ENCODE measurements at places on chromosomes 12 and 14.

- peak; percentile 55 for DNase-seq
Measured at GRCh38 chr12:65556676-65557437, 267.4 kb upstream of the HMGA2 start.

DNA sequence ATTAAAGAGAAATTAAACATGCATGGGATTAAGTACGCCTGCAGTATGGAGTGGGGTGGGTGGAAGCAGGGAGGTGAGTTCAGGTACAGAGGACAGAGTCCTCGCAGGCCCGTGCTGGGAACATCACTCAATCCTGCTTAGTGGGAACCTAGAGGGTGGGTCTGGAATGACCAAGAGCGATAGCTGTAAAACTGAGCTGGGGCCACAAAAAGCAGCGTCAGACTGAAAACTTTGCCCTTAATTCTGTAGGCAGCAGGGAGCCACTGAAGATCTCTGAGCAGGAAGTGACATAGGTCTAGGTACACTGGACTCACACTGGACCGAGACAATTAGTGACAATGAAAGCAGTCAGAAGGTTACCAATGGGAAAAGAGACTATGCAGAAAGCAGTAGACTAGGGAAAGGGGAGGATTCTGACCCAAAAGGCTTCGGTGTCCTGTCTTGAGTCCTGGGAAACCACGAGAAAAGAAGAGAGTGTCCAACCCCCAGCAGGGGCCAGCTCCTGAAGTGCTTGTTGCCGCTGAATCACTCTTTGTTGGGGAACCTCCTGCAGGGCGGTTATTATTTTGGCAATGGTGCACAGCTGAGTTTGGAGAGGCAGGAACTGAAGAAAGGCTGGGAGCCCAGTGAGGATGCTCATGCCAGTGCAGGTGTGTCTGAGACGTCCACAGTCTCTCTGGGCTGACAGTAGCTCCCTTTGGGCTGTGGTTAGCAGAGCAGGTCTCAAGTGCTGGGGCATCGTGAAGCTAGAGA, 97.4 kb downstream of the PLXNC1 start:
- DNase-seq: no peak

DNA sequence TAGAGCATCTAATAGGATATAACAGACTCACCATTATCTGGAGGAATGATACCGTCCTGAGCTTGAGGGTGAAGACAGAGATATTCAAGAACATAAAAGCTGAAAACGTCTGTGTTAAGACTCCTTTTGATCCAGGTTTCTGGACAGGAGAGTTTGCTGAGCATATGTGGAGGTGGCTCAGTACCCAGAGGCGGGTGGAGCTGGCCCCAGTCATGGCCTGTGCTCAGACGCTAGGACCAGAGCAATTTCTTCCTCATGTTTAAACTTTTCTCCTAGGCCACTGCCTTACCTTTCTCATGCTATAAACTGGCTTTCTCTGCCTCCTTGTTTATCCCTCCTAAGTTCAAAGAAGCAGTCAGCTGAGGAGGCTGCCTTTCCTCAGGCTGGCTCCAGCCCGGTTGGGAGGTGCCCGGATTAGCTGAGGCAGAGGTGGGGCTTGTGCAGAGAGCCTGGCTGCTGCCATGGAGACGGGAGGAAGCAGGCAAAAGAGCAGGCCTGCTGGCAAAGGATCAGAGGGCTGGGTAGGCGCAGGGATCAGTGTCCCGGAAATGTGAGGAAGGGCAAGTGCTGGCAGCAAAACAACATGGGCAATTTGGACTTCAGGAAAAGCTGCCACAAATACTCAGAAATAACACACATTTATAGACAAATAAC, 13.7 kb downstream of the COA8 start:
- no peak for DNase-seq

GRCh38 chr14:66365388-66365787, 120.8 kb upstream of the CCDC196 start:
- DNase-seq: no peak

GRCh38 chr14:68507544-68508081, 285.3 kb downstream of the ZFP36L1 start:
- DNase-seq: no peak

GRCh38 chr14:94897561-94897960, 127.6 kb upstream of the GSC start:
- no peak for DNase-seq

- no peak for DNase-seq
Measured at GRCh38 chr14:41558490-41558889, 48.2 kb upstream of the LRFN5 start.

DNA sequence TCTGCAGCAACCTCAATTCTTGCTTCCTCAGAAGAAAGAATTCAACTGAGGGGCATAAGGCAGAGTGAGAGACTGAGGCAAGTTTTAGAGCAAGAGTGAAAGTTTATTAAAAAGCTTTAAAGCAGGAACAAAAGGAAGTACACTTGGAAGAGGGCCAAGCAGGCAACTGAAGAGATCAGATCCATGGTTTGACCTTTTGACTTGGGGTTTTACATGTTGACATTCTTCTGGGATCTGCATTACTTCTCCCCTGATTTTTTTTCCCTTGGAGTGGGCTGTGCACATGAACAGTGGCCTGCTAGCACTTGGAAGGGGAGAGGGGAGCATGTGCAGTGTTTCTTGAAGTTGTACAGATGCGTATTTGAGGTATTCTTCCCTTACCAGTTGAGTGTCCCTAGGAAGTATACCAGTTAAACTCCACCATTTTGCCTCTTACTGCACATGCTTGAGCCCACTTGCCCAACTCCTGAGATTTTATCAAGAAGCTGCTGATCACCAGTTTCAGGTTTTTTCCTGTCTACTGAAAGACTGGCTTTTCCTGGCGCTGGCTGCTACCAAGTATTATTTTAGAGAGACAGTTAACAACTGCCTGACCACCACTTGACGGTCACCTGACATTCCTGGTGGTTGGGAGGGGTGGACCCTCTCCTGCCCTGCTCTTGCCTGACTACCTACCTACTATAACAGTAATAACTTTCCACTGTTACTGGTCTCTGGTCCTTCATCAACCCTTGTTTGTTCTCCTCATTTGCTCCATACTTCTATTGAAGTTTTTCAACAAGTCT, 26.0 kb upstream of the TMTC2 start:
- no peak for DNase-seq

GRCh38 chr14:103310576-103311095, 23.4 kb upstream of the EIF5 start:
- DNase-seq: no peak

DNA sequence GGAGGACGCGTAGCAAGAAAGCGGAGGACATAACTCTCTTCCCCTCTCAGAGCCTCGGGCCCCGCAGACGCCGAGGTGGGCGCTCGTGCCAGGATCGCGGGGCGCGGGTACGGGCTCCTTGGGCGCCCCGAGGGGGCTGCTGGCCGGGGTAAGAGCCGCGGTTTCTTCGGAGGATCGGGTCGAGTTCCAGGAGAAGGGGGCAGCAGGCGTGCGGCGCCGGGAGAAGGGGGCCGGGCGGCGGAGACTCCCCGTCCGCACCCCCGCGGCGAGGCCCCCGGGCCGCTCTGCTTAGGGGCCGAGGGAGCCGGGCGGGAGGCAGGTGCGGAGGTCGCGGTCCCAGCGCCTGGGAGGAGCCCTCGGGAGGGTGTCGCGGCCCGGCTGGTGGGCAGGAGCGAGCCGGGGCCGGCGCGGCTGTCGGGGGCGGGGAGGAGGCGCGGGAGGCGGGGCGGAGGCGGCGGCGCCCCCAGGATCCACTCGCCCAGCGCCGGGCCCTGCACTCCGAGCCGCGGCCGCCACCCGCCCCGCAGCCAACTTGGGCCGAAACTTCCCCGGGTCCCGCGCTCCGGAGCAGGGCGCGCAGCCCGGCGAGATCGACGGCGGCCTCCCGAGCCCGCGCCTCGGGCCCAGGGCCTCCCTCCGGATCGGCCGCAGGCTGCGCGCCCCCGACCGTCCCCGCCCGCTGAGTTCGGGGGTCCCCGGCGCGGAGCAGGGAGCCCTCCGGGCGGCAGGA, 64.4 kb downstream of the FBXL14 start:
- no peak for DNase-seq

- DNase-seq: peak; percentile 68
Measured at GRCh38 chr12:46153268-46153872, 115.5 kb downstream of the SLC38A1 start.

DNA sequence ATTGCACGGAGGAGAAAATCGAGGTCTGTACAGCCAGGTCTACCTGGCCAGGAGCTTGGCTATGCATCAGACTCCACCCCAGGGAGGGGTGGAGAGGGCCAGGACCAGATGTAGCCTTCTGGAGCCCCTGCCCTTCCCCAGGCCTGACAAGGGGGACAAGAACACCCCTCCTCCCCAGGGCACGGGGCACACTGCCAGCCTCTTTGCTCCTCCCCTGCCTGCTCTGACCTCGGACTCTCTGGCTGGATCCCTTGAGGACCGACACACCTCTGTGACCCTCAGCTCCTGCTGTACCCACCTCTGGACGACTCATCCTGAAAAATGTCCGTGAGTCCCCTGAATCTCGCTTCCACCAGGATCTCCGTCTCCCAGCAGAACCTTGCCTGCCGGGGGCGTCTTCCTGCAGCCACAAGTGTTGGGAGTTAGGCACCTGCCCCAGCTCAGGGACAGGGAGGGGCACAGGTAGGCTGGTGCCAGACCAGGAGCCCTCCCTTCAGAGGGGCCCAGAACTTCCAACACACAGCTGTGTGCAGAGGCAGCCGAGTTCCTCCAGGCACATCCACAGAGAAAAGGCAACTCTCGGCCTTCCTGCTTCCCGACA, 21.8 kb downstream of the AHNAK2 start:
- no peak for DNase-seq

DNA sequence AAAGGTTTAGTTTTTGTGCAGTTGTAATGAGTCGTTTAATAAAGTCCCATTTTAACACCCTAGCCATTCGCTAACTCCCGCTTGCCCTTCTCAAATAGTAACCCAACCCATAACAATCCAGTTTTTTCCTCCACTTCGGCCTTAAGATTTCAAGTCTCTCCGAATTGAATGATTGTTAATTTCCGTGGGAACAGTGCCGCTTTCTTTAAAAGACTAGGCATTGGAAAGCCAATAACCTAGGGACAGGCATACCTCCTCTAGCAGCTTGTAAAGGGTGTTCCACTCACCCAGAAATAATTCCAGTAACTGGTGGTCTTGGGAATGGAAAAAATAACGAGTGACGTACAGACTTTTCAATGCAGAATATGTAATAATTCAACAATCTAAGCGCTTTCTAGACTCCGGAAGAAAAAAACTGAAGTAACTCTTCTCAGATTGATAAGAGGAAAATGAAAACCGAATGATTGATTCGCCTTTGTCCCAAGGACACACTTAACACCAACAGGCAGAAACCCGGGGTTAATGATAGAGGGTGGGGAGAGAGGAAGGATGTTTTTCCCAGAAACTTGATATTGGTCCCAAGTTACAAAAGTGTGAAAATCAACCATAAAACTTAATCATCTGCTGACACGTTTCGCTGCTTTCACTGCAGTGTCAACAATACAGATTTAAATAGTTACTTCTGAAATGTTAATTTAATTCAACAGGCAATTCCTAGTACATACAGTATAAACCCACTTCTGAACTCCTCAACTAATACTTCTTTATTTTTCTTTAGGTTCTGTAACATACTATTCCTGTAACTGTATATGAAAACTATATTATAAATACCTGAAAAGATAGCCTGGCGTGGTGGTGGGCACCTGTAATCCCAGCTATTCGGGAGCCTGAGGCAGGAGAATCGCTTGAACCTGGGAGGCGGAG, 1.0 kb upstream of the SINHCAF start:
- DNase-seq: no peak

- peak; percentile 30 for DNase-seq
Measured at GRCh38 chr14:64467101-64467500, 1.8 kb downstream of the AKAP5 start.

DNA sequence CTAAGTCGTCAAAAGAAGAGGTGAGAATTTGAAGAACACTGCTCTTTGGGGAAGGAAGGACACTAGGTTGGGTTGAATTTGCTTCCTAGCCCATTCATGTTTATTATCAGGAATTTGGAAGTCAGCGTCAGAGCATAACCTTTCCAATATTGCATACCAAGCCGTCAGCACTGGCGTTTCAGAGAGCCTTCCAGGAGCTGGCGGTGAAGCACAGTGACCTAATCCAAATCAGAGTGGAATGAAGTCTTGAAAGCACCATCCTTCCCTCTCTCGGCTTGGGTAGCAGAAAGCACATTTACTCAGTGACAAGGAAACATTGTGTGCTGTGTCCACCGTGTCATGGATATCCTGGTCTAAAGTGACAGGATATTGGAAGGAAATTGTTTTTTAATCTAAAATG, 240.3 kb upstream of the PELI2 start:
- DNase-seq: no peak

GRCh38 chr14:54348923-54349620, 47.7 kb upstream of the CDKN3 start:
- no peak for DNase-seq

GRCh38 chr12:17108877-17109541, 503.0 kb upstream of the LMO3 start:
- DNase-seq: no peak

- no peak for DNase-seq
Measured at GRCh38 chr14:64614805-64615391, 65.1 kb downstream of the PPP1R36 start.

DNA sequence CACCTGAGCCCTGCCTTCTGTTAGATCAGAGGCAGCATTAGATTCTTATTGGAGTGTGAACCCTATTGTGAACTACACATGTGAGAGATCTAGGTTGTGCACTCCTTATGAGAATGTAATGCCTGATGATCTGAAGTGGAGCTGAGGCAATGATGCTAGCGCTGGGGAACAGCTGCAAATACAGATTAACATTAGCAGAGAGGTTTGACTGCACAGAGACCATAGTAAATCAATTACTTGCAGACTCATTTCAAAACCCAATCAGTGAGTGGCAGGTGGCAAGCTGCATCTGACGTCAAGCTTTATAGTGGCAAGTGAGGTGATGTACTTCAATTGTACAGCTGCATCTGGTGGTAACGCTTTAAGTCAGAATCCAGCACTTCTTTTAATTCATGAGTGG, 141.6 kb downstream of the GPHN start:
- DNase-seq: no peak

- no peak for DNase-seq
Measured at GRCh38 chr14:101928415-101928841, 35.9 kb upstream of the DYNC1H1 start.

DNA sequence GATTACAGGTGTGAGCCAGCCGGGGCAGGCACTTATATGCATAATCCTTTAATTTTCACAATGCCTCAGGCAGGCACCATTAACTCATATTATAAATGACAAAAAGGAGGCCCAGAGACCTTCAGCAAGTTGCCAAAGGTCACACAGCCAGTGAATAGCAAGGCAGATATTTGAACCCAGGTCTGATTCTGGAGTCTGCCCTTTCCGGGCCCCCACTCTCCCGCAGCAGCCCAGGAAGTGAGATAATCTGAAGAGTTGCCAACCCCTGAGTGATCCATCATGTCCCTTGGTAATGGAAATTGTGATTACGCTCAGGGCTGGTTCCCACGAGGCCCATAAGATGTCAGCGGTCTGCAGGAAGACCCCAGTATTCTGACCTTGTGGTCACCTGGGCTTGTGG, 95.3 kb upstream of the MED13L start:
- DNase-seq: no peak

DNA sequence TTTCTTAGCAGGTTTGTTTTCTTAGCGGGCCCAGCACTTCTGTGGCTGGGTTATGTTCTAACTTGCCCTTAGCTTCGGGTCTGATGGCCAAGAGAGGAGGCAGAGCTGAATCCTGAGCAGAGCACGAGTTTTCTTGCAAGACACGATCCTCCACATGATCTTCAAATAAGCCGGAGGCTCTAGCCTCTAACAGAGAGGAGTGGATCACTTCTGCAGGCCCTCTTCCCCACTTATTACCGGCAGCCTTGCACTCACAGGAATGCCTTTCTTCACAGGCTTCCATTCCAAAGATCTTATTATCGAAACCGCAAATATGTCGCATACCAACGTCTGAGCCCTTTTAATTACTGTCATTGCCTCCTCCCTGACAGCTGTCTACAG, 79.5 kb downstream of the SINHCAF start:
- no peak for DNase-seq
